ENCODE measurements at places on chromosomes 6 and 20. TPM values are rescaled to one million over a fixed set of nuclear protein-coding genes. Genes with fewer than 3 reads are reported as not detected.

The SUMO4 gene
- total RNA-seq, result 1.5 TPM

The TBXT gene
- not detected for total RNA-seq

The PI3 gene
- not detected for total RNA-seq

The PPP1R14C gene
- not detected for total RNA-seq

The PROCR gene
- total RNA-seq, result 48.8 TPM

The COX4I2 gene
- not detected for total RNA-seq

The SYCP2 gene
- 0.22 TPM for total RNA-seq

The PRR18 gene
- not detected for total RNA-seq

The ZNF311 gene
- total RNA-seq, result 0.43 TPM

The KCTD20 gene
- 74.6 TPM for total RNA-seq

The PGC gene
- not detected for total RNA-seq

The SMPDL3A gene
- total RNA-seq, result 11.5 TPM

The TPD52L1 gene
- total RNA-seq, result 1.3 TPM
